ENCODE measurements at places on chromosomes 13 and 19. TPM values are rescaled to one million over a fixed set of nuclear protein-coding genes. Genes with fewer than 3 reads are reported as not detected.
A peak's percentile ranks its signal among the peaks of the same experiment; 100 is the strongest.

- no peak for DNase-seq
- peaks cover 7% of the 10 kb centered on the region for H3K4me1 ChIP-seq
- no peak overlapping the region for H3K4me3 ChIP-seq
- H3K27me3 ChIP-seq = no peaks in the 10 kb centered on the region
Measured at GRCh38 chr13:24627946-24628345, 52.3 kb upstream of the ATP12A start.

DNA sequence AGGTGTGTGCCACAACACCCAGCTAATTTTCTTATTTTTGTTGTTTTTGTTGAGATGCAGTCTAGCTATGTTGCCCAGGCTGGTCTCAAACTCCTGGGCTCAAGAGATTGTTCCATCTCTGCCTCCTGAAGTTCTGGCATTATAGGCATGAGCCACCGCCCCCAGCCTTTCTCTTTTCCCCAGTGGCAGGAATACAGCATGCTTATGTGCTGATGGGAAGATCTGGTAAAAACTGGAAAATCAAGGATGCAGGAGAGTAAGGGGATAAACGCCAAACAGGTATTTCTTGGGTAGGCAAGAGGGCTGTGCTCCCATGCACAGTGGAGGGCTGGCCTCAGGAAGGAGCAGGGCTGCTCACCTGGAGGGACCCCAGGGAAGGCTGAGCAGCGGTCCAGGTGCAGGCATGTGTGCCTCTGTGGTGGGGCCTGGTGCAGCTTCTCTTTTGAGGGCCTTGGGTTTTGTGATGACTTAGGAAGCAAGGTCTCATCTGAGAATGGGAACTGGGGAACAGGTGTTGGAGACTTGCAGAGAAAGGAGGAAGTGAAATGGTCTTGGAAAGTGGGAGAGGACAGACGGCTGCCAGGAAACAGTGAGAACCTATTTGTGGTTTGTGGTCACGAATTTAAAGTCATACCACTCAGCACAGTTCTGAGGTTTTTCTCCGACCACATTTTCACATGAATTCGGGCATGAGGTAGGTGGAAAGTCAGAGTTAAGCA, 106.5 kb downstream of the TEX26 start:
- no peaks in the 10 kb centered on the region for H3K4me1 ChIP-seq
- H3K27me3 ChIP-seq = no peaks in the 10 kb centered on the region
- no peaks in the 10 kb centered on the region for H3K36me3 ChIP-seq
- H3K4me3 ChIP-seq = no peak overlapping the region
- no peak for DNase-seq
- H3K27ac ChIP-seq = no peak overlapping the region

DNA sequence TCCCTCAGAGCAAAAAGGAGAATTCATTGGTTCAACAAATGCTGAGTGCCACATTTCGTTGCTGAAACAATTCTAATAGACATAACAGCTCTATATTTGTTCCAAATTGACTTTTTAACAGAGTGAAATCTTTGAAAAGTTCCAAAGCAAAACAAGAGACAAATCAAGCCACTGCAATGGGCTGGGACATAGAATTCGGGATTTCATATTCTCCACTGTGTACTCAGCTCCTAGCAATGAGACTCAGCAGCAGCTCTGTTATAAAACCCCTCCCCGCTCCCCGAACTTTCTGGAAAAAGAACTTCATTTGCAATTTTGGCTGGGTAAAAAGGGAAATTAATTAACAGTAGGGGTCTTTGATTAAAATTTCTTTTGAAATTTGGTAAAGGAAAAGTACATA, 11.3 kb downstream of the RFX2 start:
- no peaks in the 10 kb centered on the region for H3K27me3 ChIP-seq
- no peak overlapping the region for H3K4me3 ChIP-seq
- no peaks in the 10 kb centered on the region for H3K36me3 ChIP-seq
- DNase-seq = no peak

DNA sequence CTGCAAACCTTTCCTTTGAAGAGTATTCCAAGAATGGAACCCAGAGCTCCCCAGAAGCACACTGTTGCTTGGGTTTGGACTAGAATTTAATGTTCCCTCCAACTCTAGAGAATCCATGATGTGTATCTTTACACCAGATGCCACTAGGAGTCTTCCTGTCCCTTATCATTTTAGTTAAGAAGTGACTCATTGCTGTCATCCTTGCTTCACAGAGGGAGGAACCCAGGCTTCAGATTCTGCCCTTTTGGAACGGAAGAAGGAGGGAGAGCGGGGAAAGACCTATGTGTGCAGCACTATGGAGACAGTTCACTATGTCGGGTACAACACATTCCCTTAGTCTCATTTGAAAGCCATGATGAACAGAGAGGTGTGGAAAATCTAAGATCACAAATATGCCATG, 2.1 kb upstream of the ATP12A start:
- H3K4me3 ChIP-seq = no peak overlapping the region
- H3K27me3 ChIP-seq = peaks cover 35% of the 10 kb centered on the region
- no peak overlapping the region for H3K27ac ChIP-seq
- DNase-seq = no peak
- H3K36me3 ChIP-seq = no peaks in the 10 kb centered on the region
- peaks cover 10% of the 10 kb centered on the region for H3K4me1 ChIP-seq

GRCh38 chr13:32168131-32168530, 136.6 kb downstream of the FRY start:
- no peak overlapping the region for H3K27ac ChIP-seq
- H3K4me3 ChIP-seq = no peak overlapping the region
- no peaks in the 10 kb centered on the region for H3K36me3 ChIP-seq
- DNase-seq = no peak
- no peaks in the 10 kb centered on the region for H3K4me1 ChIP-seq

DNA sequence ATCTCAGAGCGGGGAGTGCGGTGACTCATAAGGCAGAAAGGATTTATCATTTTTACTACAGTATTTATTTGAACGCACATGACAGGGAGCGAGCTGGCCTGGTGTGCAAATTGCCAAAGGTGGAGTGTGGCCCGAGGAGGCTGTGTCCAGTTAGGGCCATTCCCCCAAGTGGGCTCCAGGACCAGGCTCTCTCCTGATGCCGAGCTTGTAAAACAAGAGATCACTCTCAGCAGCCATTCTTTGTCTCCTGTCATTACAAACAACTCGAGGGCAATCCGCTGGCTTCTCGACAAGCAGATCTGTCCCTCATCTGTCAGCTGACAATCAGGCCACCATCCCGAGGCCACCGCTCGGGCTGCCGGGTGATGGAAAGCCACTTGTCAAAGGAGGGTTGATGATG, 418.9 kb downstream of the ZNF536 start:
- no peaks in the 10 kb centered on the region for H3K4me1 ChIP-seq
- H3K27ac ChIP-seq = no peak overlapping the region
- no peaks in the 10 kb centered on the region for H3K36me3 ChIP-seq
- H3K4me3 ChIP-seq = no peak overlapping the region

DNA sequence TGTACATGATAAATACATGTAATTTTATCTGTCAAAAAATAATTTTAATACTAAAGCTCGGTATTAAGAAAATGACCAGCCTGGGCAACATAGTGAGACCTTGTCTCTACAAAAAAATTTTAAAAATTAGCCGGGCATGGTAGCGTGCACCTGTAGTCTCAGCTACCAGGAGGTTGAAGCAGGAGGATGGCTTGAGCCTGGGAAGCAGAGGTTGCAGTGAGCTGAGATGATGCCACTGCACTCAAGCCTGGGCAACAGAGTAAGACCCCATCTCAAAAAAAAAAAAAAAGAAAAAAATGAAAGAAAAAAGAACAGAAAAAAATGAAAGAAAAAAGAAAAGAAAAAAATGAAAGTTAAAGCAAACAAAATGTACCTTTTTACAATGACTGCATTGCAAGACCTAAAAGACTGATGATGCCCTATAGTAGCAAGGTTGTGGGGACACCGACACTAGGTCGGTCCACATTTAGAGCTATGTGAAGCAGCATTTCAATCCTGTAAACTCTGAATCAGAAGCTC, 5.3 kb downstream of the ZFP14 start:
- H3K4me1 ChIP-seq = peaks cover 8% of the 10 kb centered on the region
- no peaks in the 10 kb centered on the region for H3K27me3 ChIP-seq
- no peaks in the 10 kb centered on the region for H3K36me3 ChIP-seq
- DNase-seq = no peak
- no peak overlapping the region for H3K4me3 ChIP-seq

- peaks cover 2% of the 10 kb centered on the region for H3K4me1 ChIP-seq
- no peaks in the 10 kb centered on the region for H3K36me3 ChIP-seq
- no peak overlapping the region for H3K27ac ChIP-seq
- DNase-seq = no peak
Measured at GRCh38 chr13:99331881-99332293, 24.7 kb upstream of the GPR183 start.

GRCh38 chr13:30968846-30969245, 36.4 kb downstream of the TEX26 start:
- no peaks in the 10 kb centered on the region for H3K4me1 ChIP-seq
- H3K27me3 ChIP-seq = no peaks in the 10 kb centered on the region
- no peak overlapping the region for H3K4me3 ChIP-seq
- 0 out of 2 replicates have a peak, but pooled peaks cover 5% of the 10 kb centered on the region for H3K36me3 ChIP-seq

DNA sequence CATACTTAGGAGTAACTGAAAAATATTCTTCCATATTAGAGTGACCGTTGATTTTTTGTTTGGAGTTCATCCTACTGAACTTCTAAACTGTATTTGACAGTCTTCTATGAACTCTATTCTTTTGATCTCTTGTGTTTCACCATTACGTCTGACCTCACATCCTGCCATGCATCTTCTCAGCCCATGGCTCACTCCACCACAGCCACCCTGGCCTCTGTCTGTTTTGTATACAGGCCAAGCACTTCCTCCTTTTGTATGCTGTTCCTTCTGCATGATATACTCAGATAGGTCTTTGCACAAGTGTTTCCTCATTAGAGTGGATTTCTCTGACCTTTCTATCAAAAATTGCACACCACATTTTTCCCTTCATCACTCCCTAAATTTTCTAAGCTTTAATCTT, 119.9 kb downstream of the MAB21L1 start:
- no peak for DNase-seq
- H3K27ac ChIP-seq = no peak overlapping the region
- H3K36me3 ChIP-seq = no peaks in the 10 kb centered on the region
- no peaks in the 10 kb centered on the region for H3K27me3 ChIP-seq

DNA sequence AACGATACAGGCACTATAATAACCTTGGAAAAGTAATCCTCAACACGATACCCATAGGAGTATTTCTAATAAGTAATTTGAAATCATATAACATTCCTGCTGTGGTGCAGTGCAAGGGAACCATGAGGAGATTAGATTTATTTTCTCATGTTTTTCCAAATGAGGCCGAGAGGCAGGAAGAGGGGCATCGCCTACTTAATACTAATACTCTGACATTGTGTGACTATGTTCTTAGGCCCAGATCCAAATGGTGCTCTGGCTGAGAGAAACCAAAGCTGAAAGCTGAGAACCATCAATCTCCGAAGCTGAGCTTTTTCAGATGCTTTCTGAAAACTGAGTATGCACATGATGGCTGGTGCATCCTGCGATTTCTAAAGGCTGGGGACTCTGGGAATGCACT, 248.0 kb upstream of the MAB21L1 start:
- H3K4me1 ChIP-seq = no peaks in the 10 kb centered on the region
- DNase-seq = no peak
- no peaks in the 10 kb centered on the region for H3K36me3 ChIP-seq
- no peaks in the 10 kb centered on the region for H3K27me3 ChIP-seq

GRCh38 chr13:61466280-61466679, 50.6 kb upstream of the PCDH20 start:
- H3K4me3 ChIP-seq = no peak overlapping the region
- H3K36me3 ChIP-seq = no peaks in the 10 kb centered on the region
- no peaks in the 10 kb centered on the region for H3K27me3 ChIP-seq
- H3K4me1 ChIP-seq = no peaks in the 10 kb centered on the region
- no peak overlapping the region for H3K27ac ChIP-seq

DNA sequence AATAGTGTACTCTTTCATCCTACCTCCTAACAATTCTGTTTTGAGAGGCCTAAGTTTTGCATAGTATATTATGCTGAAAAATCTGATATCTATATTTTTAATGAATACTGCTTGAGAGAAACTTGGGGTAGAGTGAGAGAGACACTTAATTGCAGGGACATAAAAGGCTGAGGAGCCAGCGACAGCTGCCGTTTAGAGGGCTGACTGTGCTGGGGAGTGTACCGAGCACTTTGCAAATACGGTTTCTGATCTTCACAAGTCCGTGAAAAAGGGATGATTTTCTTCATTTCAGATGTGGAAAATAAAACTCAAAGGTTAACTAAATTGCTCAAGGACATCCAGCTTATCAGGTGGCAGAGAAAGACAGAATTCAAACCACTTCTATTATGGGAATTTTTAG, 97.4 kb downstream of the CAB39L start:
- no peaks in the 10 kb centered on the region for H3K4me1 ChIP-seq
- H3K36me3 ChIP-seq = no peaks in the 10 kb centered on the region
- DNase-seq = no peak
- H3K27ac ChIP-seq = no peak overlapping the region
- H3K4me3 ChIP-seq = no peak overlapping the region

DNA sequence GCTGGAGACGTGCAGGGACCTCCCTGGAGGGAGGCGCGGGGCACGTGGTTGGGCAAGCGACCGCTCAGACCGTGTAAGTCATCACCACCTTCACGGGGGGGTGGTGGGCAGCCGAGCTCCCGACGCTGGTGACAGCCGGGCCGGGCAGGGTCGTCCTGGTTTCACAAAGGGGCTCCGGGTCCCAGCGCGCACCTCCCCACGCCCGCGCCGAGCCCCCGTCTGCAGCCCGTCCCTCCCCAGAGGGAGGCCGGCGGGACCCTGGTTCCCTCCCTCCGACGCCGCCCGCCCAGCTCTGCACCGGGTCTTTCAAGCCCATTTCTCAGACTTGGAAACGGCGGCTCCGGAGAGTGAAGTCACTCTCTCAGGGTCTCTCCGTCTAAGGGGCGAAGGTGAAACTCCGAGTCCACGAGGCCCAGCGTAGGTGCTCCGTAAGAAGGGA, 729 bp upstream of the ARID3A start:
- H3K36me3 ChIP-seq = no peaks in the 10 kb centered on the region
- peaks cover 10% of the 10 kb centered on the region for H3K4me1 ChIP-seq
- H3K4me3 ChIP-seq = peak overlapping the region; percentile 89
- DNase-seq = no peak
- H3K27ac ChIP-seq = peak overlapping the region; percentile 83
- H3K27me3 ChIP-seq = peaks cover 23% of the 10 kb centered on the region

- peak; percentile 23 for DNase-seq
- peaks cover 30% of the 10 kb centered on the region for H3K36me3 ChIP-seq
- no peak overlapping the region for H3K4me3 ChIP-seq
- H3K4me1 ChIP-seq = no peaks in the 10 kb centered on the region
Measured at GRCh38 chr19:43872547-43873336, 45.6 kb downstream of the ZNF283 start.

The PRRG2 gene
- 10.5 TPM for total RNA-seq

The ZSCAN18 gene
- 63.9 TPM for total RNA-seq

The PCDH17 gene
- total RNA-seq = 1.3 TPM

The LIM2 gene
- not detected for total RNA-seq

The DMKN gene
- 276 TPM for total RNA-seq

The CKM gene
- total RNA-seq = not detected

The CEACAM1 gene
- 3.0 TPM for total RNA-seq

The CYP2A7 gene
- not detected for total RNA-seq

The DENND1C gene
- 2.8 TPM for total RNA-seq

The ELANE gene
- not detected for total RNA-seq

The TPRX1 gene
- 0.28 TPM for total RNA-seq

The AP1M2 gene
- 158 TPM for total RNA-seq

All from GM23338 (cell line).